Stimulated activated CD8-positive, alpha-beta memory T cell treated with anti-CD3 and anti-CD28 coated beads, Interleukin-7, amount 100 ng/mL, for 1 hour (primary cell): ENCODE measurements at places on chromosomes 7 and 10.

GRCh38 chr7:88664630-88665233, 94.8 kb upstream of the ZNF804B start:
- DNase-seq, result no peak

DNA sequence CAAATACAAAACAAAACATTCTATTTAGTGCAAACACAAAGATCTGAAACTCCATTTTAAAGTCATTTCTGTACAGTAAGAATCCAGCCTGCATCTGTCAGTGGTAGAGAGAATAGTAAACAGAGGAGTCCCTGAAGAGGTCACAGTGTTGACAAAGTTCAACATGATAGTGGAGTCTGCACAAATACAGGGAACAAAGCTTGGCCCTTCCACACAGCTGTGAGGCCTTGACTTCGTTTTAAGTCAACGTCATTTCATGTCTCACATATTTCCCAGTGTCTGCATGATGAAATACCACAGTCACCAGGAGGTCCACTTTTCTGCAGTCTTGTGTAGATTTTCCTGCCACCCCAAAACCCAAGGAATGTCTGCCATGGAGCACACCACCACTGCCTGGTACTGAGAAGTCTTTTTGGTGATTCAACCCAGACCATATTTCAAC, 33.0 kb downstream of the CYP26A1 start:
- no peak for DNase-seq

DNA sequence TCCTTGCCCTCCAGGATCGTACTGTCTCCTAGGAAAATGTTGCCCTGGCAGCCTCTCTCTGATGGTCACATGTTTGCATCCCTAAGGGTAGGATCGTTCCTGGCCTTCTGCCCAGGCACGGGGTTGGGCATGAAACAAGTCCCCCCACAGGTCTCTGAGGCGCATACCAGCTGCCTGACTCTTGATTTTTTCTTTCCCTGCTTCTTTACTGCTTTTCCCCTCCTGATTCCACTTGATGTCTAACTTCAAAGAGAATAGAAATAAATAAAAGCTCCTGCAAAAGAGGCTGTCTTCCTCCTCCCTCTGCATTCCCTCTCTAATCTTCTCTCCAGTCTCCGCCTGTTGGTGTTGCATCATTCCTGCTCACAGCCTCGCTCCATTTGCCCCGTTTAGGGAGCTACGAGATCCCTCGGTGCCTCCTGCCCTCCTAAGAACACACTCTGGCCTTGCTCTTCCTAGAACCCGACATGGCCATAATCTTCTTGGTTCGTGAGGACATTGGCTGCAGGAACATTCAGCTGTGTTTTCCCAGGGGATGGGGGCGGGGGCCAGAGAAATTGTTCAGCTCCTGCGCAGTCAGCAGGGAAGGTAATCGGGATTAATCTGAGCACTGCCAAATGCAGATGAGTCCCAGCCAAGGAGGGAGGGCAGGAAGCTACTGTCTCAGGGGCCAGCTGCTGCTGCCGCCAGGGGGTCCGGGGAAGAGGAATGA, 26.0 kb downstream of the LEP start:
- no peak for DNase-seq

DNA sequence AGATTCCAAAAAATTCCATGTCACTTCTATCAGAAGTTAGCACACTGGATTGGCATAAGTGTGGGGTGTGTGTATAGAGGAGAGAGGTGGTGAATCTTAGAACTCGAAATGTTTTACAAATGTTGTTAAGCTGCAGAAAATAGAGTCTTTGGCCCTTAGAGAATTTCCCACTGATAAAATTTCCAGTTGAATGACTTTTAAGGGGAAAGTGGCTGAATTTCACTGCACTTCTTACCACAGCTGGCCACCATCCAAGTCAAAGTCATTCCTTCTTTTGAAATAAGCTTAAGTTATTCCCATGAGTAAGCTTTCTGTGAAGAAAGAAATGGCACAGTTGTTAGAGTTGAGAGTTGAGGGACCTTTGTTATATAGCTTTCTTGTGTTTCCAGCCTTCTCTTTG, 13.9 kb downstream of the VCL start:
- DNase-seq, result no peak

GRCh38 chr7:113000316-113001020, 86.2 kb downstream of the GPR85 start:
- DNase-seq, result no peak

DNA sequence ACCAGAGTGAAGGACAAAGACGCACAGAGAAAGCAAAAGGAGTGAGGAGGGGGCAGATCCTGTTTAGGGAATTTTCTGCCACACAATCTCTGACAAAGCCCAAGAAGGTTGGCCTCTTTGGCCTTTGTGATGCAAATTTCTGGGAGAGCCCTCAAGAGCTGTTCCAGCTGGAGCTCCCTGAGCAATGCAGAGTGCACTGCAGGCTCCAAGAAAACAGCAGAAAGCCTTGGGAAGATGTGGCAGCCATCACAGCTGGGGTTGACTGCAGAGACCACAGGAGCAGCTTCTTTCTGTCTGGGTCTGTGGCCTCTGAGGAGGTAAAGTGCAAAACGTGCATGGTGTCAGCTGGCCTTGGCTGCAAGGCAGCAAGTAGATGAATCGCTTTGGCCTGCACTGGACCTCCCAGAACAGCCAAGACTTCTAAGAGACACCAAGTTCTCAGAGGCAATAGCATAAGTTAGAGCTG, 200.2 kb downstream of the ELMO1 start:
- DNase-seq, result no peak

DNA sequence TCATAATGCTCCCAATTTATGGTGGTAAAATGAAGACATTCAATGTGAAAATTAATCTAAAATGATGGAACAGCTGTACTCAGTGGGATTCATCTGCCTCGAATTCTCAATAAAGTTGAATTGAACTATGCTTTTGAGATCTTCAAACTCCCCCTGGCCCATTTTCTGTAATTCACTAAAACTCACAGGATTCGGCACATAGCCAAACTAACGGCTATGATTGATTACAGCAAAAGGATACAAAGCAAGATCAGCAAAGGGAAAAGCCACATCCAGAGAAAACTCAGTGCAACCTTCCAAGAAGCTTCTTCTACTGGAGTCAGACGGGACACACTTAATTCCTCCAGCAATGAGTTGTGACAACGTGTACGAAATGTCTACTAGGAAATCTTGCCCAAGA, 307.5 kb downstream of the CNTNAP2 start:
- no peak for DNase-seq

- no peak for DNase-seq
Observed at GRCh38 chr7:148872188-148872587, 11.9 kb downstream of the EZH2 start.

DNA sequence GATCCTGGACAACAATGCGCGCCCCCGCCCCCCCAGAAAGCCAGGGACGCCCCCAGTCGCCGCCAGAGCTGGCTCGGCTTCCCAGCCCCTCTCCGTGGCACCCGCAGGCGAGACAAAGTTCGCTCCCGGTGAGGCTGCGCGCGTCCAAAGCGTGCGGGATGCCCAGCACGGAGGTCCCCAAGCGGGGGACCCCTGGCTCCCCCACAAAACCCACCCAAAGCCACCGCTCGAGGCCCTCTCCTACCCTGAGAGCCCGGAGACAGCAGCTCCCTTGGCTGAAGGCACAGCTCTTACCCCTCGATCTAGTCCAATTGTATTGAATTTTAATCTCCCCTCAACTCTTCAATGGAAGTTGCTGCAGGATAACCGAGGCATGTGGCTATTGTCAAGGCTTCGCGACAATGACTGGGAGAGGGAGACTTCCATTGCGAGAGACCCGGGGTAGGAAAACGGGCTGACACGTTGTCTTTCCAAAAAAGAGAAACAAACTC, 305.3 kb downstream of the PRPF18 start:
- no peak for DNase-seq

DNA sequence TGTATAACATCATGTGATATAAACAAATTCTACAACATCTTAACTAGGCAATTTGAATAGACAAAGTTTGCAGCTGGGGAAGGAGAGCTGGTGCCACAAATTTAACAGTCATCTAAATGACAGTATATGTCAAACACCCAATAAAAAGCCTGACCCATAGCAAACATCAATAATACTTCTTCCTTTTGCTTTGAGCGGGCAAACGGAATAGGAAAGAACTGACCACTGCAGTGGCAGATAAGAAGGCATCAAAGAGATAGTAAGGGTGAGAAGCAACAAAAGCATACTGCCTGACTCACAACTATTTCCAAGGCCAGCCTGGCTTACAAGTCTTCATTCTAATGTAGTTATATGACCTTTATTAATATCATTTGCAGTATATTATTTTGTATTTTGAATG, 99.9 kb downstream of the LRRN3 start:
- no peak for DNase-seq

DNA sequence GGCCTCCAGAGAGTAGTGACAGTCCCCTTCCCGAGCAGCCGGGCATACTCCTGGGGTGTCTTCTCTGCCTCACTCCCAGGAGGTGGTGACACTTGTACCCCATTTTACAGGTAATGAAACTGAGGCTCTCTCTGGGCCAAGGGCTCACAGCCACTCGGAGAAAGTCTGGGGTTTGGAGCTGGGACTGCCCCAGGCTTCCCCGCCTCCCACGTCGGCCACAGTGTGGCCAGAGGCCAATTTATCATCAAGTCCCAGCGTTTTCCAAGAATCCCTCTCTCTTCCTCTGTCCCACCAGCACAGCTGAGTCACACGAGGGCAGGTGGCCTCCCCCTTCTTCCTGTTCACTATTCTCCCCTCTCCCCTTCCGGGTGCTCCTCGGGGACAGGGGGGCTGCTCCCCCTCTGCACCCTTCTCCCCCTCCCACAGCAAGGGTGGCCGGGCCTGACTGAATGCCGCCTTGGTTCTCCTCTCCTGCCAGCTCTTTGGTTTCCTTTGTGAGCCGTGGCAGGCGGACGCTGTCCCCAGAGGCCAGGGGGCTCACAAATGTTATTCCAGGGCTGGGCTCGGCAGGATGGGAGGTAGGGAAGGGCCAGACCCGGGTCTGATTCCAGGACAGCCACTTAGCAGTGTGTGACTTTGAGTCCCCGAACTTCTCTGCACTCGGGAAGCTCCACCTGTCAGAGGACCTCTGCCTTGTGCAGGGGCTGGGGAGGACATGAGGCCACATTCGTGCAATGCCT, 17.7 kb downstream of the CLIP2 start:
- DNase-seq, result no peak

DNA sequence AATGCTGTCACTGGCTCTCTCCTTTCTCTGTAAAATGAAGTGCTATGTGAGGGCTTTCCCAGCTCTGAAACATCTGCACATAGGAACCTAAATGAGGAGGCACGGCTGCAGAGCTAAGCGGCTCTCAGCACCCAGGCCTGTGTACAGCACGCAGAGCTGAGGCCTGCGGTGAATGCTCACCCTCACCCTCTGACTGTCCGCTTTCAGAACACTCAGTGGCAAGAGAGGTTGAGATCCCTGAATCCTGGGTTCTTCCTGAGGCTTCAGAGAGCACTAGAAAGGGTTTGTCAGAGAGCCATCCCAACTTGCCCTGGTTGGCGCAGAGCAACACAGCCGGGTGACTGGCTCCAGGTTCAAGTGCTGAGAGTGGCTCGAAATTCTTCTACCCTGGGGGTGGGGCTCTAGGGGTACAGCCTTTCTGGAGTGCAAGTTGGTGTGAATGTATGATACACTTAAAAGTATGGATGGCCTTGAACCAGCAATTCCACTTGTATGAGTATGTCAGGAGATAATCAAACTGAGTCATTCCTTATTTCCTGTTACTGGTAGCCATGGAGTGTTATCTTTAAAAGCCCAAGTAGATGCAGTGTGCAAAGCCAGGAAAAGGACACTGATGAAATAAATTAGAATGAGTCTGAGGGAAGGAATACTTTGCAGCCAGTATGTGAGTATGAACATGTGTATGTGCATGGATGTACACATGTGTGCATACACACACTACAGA, 1.7 kb upstream of the CCDC201 start:
- no peak for DNase-seq

- no peak for DNase-seq
Observed at GRCh38 chr10:60728056-60728455, 50.2 kb upstream of the CDK1 start.

DNA sequence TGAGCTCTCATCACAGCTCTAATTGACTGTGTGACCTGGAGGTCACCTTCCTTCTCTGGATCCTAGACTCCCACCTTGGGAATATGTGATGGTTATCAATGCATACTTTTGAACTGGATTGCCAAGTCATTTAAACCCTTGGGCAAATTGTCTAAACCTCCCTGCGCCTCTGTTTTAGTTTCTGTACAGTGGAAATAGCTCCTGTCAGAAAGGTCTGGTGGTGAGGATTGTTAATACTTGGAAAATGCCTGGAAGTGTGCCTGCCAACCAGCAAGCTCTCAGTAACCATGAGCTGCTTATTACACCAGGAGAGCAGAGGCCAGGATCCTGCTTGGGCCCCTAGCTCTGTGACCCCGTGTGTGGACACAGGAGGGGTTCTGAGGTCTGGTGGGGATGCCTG, 108.7 kb upstream of the PPIF start:
- DNase-seq, result no peak

DNA sequence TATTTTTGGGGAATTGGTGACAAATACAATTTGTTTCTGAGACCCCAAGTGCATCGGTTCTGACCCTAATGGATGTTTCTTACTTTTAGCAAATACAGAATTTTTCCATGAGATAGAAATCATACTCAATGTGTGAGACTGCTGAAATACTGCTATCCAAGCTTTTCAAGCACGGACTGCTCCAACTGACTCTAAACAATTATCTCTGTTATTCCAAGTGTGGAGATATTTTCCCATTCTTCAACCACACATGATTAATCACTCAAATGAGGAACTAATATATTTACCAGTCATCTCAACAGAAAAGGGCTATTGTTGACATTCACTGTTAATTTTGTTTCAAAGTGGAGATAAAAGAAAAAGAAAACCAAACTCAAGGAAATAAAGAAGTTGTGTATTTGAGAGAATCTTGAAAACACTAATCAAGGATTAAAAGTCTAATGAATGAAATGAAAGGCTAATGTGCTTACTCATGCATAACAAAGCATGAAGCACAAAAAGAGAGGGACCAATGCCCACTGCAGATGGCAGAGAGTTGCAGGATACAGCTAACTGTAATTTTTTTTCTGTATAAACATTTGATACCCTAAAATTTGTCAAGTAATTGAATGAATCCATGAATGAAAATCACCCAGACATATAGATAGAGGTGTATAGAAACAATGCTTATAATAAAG, 423.6 kb downstream of the DGKB start:
- no peak for DNase-seq

DNA sequence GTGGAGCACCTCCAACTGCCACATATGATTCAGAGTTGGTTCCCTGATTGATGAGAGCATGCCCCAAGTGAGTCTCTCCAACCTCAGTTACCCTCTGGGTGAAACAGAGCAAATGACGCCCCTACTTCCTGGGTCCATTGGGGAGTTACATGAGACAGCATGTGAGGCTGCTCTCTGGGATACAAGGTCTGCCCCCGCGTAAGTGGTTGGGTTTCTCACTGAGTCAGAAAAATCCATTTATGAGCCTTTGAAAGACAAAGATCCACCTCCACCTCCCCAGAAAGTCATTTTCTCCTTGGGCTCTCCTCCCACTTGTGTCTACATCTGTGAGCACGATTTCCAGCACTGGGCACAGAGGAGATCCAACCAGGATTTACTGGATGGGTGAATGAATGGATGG, 70.7 kb upstream of the DNAAF5 start:
- no peak for DNase-seq

DNA sequence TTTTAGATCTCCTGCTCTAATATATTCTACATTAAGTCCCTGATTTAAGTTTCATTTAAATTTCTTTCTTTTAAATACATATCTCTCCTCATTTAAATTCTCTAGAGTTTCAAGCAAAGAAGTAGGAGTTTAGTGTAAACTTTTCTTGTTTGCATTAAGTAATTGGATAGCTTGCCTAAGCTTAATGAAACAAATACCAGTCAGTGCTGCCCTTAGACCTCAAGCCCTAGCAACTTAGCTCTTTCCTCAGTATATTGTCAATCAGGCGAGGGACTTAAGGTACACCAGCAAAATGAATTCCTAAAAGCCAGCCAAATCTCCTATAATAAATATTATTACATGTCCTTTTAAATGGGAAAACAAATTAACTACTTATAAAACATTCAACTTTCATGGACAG, 101.5 kb downstream of the CHCHD3 start:
- no peak for DNase-seq
